ENCODE measurements at places on chromosomes 1 and 21.

DNA sequence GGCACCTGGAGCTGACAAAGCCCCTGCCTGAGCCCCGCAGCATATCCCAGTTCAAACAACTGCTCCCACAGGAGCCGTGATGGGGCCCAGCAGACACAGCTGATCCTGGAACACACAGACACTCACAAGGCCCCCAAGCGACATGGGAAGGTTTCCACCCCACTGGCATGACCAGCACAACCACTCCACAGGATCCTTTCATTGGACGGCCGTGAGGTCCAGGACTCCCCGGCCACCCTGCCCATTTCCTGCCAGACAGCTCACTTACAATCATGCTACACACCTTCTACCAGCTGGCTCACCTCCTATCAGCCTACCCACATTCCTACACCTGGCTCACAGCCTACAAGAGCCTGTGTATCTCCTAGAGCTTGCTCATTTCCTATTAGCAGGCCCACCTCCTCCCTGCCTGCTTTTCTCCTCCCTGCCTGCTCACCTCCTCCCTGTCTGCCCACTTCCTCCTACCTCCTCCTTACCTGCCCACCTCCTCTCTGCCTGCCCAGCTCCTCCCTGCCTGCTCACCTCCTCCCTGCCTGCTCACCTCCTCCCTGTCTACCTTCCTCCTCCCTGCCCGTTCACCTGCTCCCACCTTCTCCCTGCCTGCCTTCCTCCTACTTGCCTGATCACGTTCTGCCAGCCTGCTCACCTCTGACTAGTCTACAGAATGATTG lies 73.9 kb downstream of the MATN1 start:
- no peak for DNase-seq

- peak; percentile 94 for DNase-seq
Observed at GRCh38 chr1:10528066-10529014, 53.6 kb downstream of the PEX14 start.

DNA sequence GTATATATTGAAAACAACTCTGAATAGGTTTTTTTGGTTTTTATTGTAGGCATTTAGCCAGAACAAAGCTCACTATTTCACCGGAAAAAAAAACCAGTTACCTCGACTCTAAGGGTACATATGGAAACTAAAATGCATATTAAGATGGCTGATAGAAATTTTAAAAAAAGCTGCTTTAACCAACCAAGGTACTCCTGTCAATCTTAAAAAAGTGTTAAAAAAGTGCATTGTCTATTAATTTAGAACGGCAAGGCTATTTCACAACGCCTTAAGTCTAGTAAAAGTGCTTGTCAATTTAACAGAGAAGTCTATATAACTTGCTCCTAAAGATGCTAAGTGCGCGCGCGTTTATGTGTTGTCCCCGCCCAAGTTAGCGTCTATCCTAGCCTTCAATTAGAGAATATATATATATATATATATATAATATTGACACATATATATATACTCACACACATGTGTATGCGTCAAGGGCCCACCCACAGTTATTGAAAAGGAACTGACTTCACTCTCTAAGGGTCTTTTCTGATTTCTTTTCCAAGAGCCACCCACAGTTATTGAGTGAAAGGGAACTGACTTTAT lies 934 bp downstream of the ASPM start:
- DNase-seq = peak; percentile 25

GRCh38 chr1:46017876-46018503 lies 114.4 kb downstream of the PIK3R3 start:
- no peak for DNase-seq

DNA sequence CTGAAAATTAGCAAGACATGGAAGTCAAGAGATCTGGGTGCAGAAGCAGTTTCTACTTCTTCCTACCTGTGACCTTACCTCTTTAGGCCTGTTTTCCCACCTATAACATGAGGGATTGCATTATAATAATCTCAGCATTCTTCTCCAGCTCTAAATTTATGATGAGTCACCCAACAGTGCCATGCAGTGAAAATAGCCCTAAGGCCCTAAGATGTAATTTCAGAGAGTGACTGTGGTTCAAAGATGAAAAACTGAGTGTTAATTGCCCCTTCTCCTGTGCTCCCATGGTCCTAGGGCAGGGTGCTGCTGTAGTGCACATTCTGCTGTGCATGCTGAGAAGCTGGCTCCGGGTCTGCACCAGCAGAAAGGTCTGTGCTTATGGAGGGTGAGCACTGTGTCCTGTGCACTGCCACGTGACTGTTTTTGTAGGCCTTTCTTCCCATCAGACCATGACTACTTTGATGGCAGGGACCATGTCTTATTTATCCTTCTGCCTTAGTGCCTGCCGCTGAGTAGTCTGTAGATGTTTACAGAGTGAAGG lies 29.7 kb downstream of the JUN start:
- DNase-seq = no peak

GRCh38 chr1:13830170-13830569 lies 130.2 kb downstream of the PRDM2 start:
- no peak for DNase-seq

DNA sequence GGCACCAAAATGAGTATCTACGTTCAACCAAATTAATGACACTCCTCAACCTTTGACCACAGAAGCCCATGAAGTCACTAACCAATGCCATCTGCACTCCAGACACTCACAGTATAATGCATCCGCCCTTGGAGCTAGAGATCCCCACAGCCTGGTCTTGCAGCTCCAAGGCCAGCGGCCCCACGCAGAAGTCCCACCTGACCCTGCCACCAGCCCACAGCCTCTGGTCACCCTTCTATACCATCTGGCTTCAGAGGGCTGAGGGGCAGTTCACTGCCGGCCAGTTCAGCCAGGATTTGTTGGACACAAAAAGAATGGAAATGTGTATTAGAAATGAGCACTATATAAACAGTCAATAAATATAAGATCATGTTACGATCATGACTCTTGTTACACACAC lies 211.2 kb downstream of the RRAGC start:
- no peak for DNase-seq

DNA sequence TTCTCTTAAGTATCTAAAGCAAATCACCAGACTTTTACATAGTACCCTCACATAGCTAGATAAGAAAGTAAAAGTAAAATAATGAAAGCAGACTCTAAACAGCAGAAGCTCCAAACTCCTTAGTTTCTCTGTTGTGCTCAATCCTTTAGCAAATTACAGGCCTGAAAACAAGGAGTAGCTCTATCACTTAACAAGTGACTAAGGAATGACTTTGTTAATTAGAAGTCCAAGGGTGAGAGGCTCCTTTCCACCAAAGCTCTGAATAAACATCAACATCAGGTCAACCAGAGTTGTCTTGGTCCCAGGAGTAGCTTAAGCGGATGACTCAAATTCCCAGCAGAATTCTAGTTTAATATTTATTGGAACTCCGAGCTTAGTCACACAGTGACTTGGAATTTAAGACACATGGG lies 5.9 kb downstream of the NRIP1 start:
- peak; percentile 61 for DNase-seq

DNA sequence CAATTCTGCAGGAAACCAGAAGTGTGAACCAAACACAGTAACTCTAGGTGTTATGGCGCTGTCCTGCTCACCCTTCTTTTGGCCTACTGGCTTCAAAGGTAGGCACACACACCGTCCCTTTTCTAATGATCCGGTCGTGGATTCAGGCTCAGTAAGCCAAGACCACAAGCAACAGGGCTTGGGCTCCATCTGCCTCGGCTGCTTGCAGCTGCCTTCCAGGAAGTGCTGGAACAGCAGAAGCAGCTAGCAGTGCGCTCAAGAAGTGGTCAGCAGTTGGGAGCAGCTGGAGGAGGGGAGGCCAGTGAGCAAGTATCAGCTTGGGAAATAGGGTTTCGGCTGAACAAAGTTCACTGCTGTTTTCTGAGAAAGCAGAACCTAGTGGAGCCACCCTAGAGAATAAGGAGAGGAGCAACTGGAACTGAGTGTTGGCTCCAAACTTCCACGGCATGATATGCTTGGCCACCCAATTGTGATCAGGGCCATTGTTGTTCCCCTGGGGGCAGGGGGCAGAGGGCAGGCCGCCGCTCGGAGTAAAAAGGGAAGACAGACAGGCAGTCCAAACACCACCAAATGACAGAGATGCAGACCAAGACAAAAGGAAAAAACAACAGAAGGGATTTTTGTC lies 173.4 kb downstream of the TOMM20 start:
- DNase-seq = no peak

GRCh38 chr1:25952841-25953401 lies 44.9 kb downstream of the PAFAH2 start:
- no peak for DNase-seq

DNA sequence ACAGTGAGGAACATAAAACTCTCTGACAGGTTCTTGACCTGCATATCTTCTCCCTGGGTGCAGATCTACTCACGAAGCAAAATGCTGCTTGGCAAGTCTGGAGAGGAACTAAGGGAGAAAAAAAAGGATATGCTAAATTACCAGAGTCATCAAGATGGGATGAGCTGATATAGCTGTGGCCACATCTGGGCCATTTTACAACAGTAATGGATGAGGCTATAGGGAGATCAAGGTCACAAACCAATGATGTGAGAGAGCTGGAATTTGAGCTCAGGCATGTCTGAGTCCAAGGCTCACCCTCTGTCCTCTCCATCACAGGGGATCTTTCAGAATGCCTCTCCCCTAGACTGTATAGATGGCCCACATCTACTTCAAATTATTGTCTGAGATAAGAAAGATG lies 26.2 kb downstream of the ZMYND12 start:
- DNase-seq = no peak

GRCh38 chr1:86296305-86297205 lies 99.6 kb downstream of the ODF2L start:
- DNase-seq = peak; percentile 8

GRCh38 chr1:89023026-89023425 lies 360 bp upstream of the GBP3 start:
- peak; percentile 7 for DNase-seq

Measured in astrocyte of the hippocampus (primary cell).